ENCODE measurements at places on chromosomes 4 and X.

- DNase-seq: no peak
Measured at GRCh38 chrX:121227888-121228287, 180.5 kb downstream of the GLUD2 start.

DNA sequence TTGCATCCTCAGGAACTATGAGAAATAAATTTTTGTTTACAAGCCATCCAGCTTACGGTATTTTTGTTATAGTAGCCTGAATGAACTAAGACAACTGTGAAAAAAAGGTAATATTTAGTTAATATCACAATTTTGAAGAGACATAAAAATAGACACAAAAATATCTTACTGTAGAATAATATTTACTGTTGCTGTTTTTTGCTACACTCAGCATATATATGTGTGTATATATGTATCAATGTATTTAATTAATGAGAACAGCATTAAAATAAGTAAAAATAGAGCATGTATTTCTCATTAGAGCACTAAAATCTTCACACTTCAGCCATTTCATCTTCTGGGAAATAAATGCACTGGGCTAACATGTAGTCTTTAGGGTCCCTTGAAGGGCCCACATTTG lies 24.6 kb downstream of the PPP3CA start:
- DNase-seq: no peak

DNA sequence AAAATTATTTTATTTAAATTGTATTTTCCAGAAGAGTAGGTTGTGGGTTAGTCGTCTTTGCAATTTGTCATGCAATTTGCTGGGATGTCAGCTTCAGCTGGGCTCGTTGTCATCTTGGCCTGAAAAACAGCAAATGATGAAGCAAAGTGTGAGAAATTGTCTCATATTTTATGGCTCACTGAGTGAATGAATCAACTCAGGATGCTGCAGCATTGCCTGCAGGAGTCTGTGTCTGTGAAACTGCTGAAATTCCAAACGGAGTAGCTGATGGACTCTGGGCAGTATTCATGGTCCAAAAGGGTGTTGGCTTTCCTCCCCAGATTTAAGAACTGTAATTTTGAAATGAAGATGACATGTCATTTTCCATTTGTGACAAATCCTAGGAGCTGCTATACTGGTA lies 37.2 kb downstream of the CXCL8 start:
- no peak for DNase-seq

GRCh38 chr4:169665046-169665737 lies 44.8 kb downstream of the CLCN3 start:
- DNase-seq: no peak

DNA sequence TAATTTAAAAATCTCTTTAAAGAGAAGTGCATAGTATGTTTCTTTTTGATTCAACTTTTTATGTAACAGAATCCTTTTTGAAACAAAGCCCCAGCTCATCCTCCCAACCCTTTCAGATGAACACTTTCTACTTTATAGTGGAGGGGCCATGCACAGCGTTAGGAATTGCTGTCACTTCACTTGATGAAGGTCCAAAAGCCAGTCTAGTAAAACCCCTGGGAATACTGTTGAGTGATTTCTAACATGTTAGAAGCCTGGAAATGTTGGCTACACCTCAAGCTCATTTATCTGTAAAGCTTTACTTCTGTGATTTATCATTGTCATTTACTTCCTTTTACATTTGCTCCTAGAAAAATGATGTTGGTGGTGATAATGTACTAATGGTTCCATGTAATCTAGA lies 1608.9 kb upstream of the TENM3 start:
- DNase-seq: no peak

DNA sequence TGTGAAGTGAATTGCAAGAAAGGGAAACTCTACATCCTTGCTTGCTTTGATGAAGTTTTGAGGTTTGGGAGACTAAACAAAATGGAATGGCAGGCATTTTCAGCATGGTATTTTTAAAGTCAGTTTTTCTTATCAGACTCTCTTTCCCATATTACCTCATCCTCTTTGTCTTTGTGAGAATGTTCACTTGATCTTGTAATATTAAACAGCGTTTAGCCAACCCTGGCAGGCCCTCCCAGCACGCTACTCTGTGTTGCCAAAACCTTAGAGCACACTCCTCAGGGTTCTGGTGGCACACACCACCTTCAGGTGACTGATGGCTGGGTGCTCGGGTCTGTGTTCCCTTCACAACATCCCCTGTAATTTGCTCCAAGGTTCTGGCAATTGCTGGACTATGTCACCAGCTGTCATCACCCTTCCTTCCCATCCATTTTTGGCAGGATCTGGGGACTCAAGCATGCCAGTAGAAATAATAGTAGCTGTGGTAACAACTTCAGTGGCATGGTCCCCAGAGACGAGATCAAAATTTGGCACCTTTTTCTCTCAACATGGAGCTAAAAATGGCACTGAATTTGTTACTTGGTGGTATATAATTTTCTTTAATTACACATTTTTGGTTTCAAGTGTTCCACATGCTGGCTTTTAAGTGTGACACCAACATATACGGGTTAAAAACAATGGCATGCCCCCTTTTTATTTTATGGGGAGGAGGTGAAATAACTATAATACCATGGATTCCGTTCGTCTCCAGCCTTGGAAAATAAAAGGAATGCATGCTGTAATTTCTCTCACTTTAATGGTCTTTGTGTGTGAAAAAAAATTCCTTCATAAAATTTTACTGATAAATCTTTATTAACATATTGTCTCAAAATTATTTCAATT lies 273.1 kb downstream of the DCTD start:
- no peak for DNase-seq

DNA sequence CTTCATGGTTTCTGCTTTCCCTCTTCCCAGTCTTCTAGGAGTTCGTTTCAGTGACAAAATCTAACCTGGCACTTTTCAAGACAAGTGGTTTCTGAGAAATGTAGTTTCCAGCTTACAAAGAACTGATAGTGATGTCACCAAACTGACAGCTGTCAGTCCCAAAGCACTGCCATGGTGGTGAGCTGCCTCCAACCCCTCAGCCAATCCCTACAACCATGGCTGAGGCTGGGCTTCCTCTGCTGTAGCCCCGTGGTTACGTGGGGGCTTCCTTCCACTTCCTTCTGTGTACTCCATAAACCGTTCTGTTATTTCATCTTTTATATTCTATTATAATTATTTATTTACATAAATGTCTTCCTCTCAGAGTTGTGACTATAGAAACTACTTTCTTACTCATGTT lies 198.6 kb upstream of the AGA start:
- DNase-seq: no peak
